ENCODE measurements at places on chromosomes 3 and 15. TPM values are rescaled to one million over a fixed set of nuclear protein-coding genes. Genes with fewer than 3 reads are reported as not detected.

The FAM3D gene
- not detected for total RNA-seq

The SAMD7 gene
- total RNA-seq: not detected

The STRIT1 gene
- total RNA-seq: 0.79 TPM

The AMT gene
- 30.5 TPM for total RNA-seq

The ISLR gene
- total RNA-seq: 11.1 TPM

Measured in left ventricle myocardium superior (tissue), 1 donor.